CD4-positive, alpha-beta T cell treated with Interleukin-10 for 1 hour (primary cell): ENCODE measurements at places on chromosomes 11 and 22.
A peak's percentile ranks its signal among the peaks of the same experiment; 100 is the strongest.

- no peak for DNase-seq
Measured at GRCh38 chr11:1393038-1393710, 3.4 kb downstream of the BRSK2 start.

DNA sequence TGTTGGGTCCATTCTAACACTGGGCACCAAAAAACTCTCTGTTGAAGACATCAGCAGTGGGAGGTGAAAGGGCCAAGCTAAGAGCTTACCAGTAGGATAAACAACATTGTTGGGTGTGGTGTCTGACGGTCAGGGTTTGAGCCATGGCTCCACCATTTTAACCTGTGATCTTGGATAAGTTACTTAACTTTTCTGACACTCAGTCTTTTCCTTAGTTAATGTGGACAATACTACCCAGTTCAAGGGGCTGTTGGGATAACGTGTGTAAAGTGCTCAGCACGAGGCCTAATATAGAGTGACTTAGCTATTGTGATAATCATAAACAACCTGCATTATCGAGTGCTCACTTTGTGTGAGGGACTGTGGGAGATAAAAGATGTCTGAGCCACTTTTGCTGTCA, 6.1 kb downstream of the UCP3 start:
- no peak for DNase-seq

GRCh38 chr11:34890812-34891211, 25.4 kb downstream of the APIP start:
- peak; percentile 13 for DNase-seq

DNA sequence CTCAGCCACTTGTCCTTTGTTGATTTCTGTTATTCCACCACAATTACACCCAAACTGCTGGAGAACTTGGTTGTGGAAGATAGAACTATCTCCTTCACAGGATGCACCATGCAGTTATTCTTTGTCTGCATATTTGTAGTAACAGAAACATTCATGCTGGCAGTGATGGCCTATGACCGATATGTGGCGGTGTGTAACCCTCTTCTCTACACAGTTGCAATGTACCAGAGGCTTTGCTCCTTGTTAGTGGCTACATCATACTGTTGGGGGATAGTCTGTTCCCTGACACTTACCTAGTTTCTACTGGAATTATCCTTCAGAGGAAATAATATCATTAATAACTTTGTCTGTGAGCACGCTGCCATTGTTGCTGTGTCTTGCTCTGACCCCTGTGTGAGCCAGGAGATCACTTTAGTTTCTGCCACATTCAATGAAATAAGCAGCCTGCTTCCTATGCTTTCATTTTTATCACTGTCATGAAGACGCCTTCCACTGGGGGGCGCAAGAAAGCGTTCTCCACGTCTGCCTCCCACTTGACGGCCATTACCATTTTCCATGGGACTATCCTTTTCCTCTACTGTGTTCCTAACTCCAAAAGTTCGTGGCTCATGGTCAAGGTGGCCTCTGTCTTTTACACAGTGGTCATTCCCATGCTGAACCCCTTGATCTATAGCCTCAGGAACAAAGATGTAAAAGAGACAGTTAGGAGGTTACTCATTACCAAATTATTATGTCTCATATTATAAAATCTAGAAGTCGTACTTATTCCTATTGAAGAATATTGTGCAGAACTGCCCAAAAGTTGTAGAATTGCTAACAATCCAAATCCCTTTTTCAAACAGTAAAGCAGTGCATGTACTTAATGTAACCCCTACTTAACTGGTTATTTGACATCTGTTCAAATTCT, 53.2 kb downstream of the OR4C6 start:
- DNase-seq, result no peak

GRCh38 chr11:28251257-28251656, 143.1 kb downstream of the METTL15 start:
- no peak for DNase-seq

DNA sequence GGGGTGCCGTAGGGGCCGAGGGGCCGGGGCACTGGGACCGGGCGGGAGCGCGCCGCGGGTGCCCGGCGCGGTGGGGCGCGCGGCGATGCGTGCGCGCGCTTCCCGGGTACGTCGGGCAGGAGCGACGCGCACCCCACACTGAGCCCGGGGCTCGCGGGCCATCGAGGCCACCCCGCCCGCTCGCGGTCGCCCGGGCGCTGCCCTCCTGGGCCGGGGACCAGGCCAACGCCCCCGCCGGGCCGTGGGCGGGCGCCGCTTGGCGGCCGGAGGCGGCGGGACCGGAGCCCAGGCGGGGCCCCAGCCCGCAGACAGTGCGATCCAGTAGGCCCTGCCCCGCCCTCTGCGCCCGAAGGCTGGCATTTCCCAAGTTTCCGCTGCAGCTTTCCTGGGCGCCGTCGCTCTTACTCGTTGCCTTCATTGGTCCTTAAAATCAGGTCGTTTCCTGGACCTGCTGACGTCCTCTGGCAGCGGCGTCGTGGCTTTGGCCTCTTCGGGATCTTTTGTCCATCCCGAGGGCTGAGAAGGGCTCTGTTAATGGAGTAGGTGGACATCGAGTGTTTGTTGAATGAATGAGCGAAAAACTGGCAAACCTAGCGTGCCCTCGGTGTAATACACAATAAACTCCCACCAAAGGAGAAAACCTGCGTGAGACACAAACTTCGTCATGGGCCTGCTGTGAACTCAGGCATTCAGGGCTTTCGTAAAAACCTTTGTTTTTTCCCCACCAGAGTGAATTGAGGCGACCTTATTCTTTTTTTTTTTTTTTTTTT, 638 bp downstream of the PARVA start:
- no peak for DNase-seq

DNA sequence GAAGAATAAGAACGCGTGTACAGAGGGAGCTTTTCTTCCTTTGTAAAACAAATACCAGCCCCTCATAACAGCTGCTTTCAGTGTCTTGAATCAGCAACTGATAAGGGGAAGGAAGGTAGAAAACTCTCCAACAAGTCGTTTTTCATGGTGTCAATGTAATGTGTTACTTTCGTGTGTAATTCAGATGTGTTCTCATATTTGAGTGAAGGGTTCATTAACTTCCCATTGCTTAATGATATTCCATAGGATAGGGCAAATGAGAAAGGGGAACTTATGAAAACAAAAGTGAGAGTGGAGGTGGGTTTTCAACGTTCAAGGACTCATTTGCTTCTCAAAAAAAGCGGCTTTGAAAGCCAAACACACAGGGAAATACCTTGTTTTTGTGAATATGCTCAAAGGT, 452.1 kb downstream of the NTM start:
- DNase-seq, result no peak

GRCh38 chr11:107818491-107818890, 40.1 kb downstream of the SLC35F2 start:
- no peak for DNase-seq

DNA sequence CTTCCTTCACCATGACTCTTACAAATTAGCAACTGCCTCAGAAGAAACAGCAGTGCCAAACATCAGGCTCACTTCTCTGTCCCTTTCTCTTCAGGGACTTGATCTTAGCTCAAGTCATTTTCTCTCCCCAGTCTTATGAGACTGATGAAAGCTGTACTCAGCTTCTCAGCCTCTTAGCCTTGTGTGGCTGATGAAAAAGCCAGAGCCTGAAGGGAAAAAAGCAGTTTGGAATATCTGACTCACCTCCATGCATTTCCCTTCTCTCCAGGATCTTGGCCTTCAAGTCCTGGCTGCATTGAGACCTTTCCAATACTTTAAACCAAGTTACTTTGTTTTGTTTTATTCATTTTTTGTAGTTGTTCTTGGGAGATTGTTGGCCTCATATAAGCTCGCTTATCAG, 195.9 kb downstream of the SPON1 start:
- no peak for DNase-seq

DNA sequence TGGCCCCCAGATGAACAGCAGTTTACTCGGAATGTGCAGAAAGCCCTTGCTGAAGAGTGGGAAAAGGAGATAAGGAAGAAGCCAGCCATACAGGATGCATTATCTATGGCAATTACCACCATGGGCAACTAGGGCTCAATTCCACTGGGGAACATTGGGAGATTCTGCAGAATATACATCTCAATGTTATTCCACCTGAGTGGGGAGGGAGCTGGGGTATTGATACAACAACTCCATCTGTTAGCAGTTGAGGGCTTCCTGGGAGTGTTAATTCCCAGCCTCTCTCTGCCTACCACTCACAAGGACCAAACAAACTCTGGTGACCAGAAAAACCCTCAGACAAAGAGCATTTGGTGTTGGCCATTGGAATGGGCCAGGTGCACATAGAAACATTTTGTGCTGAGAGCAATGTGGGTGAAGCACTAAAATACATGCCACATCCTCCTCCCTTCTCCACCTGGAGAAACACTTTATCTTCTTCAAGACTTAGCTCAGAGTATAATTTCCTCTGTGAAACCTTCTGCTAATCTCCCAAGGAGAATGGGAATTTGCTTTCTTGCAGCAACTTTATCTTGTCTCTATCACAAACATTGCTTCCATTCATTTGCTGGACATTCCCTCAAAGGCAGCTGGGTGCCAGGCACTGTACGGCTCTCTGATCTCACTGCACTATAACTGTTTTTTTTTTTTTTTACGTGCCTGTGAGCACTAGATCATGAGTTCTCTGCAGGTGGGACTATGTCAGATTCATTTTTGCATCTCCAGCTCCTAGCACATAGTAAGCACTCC, 292.2 kb downstream of the MN1 start:
- DNase-seq, result no peak

GRCh38 chr11:8963569-8964323, 496 bp downstream of the TMEM9B start:
- DNase-seq, result peak; percentile 79

DNA sequence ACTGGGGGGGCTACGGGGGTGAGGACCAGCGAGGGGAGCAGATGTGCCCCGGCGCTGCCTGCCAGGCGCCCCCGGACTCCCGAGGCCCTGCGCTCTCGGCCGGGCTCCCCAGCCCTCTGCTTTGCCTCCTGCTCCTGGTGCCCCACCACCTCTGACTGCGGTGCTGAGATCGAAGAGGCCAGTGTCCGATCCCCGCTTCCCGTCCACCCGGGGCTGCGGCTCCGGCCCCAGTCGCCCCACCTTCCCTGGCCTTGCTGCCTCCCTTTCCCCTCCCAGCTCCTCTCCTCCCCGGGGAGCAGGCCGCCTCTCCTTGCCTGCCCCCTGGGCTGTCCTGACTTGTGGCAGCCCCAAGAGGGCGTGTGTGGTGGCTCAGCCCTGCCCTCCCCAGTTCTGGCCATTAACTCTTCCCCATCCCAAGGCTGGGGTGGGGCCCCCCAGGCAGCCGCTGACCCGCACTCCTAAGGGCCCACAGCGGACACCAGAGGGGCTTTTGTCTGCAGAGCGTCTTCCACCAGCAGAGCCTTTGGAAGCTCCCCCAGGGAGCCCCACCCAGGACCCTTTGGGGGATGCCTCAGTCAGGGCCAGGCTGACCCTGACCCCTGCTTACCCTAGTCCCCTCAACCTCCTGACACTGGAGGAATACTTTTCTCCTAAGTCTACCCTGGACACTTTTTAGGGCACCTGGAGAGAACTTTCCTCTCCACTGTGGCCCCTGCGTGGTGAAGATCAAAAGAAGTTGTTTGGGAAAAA, 16.6 kb downstream of the RTN4RL2 start:
- no peak for DNase-seq

- DNase-seq, result no peak
Measured at GRCh38 chr11:79440571-79441460, at the start of gene TENM4. Gene TENM4 (minus strand): TSS chr11:79441030. CDS start chr11:79069944, 371,086 bp downstream.

GRCh38 chr22:38144025-38144405, 33.5 kb upstream of the BAIAP2L2 start:
- DNase-seq, result no peak

- DNase-seq, result no peak
Measured at GRCh38 chr22:47793304-47794101, 1031.1 kb downstream of the TBC1D22A start.

- DNase-seq, result no peak
Measured at GRCh38 chr11:131897956-131898355, 527.5 kb downstream of the NTM start.

DNA sequence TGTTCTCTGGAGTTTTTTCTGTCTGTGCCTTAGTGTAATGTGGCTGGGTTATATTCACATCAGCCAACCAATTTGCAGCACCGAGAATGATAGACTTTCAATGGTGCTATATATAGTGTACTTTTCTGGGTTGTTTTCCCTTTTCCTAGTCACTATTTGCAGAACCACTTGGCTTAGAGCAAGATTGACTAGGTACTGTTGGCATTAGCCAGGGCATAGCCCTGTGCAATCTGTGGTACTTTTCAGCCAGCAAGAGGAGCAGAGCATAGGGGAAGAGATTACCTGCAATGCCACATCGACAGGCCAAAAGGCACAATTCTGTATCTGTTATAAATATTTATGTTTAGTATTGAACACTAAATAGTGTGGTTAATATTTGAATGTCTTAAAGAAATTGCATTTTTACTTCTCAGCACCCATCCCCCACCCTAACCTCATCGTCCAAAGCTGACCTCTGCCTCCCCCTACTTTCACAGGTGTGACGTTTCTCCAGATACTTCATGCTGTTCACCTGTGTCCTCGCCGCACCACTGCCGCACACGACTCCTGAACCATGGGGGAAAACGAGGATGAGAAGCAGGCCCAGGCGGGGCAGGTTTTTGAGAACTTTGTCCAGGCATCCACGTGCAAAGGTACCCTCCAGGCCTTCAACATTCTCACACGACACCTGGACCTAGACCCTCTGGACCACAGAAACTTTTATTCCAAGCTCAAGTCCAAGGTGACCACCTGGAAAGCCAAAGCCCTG, 51.4 kb downstream of the MICAL2 start:
- no peak for DNase-seq

DNA sequence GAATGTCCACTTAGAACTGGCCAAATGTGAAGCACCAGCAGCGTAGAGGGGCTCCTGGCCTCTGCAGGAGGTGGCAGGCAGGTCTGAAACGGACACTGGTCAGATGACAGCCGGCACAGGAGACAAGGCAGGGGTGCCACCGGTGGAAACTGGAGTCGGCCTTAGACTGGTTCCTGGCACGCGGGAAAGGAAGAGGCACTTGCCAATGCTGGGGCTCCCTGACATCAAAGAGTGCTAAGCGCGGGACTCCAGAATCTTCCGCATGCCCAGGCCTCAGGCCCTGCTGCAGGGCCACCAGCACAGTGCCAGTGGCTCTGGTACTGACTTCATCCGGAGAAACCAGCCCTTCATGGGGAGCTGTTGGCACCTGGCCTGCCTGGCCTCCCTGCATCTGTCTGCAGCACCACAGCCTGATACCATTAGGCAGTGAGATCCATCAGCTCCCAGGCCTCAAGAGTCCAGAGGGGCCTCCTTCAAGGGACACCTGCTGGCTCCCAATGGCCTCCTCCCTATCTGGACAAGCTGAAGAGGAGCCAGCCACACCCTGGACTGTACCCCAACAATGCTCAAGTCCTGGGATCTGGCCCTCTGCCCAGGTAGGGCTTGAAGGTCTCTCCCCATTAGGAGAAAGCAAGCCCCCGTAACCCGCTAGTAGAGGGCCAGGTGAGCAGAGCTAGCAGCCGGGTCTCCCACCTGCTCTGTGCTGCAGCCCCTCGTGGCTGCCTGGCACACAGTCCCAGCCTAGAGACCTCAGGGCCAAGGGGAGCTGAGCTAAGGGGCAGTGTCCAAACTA, 29.7 kb upstream of the GNB1L start:
- no peak for DNase-seq

GRCh38 chr11:60332846-60333245, 5.8 kb downstream of the MS4A6E start:
- DNase-seq, result no peak
